ENCODE measurements at places on chromosomes 13 and 19.

GRCh38 chr19:7104747-7105447 is 35.4 kb downstream of the ZNF557 start:
- DNase-seq, result no peak

GRCh38 chr13:40388617-40389016 is 277.8 kb downstream of the FOXO1 start:
- DNase-seq, result peak; percentile 59

- no peak for DNase-seq
Observed at GRCh38 chr13:26557051-26557392, 461 bp upstream of the WASF3 start.

GRCh38 chr13:60043262-60043661 is 120.5 kb downstream of the DIAPH3 start:
- DNase-seq, result no peak

- DNase-seq, result peak; percentile 66
Observed at GRCh38 chr19:3176715-3177501, 1.7 kb upstream of the S1PR4 start.

DNA sequence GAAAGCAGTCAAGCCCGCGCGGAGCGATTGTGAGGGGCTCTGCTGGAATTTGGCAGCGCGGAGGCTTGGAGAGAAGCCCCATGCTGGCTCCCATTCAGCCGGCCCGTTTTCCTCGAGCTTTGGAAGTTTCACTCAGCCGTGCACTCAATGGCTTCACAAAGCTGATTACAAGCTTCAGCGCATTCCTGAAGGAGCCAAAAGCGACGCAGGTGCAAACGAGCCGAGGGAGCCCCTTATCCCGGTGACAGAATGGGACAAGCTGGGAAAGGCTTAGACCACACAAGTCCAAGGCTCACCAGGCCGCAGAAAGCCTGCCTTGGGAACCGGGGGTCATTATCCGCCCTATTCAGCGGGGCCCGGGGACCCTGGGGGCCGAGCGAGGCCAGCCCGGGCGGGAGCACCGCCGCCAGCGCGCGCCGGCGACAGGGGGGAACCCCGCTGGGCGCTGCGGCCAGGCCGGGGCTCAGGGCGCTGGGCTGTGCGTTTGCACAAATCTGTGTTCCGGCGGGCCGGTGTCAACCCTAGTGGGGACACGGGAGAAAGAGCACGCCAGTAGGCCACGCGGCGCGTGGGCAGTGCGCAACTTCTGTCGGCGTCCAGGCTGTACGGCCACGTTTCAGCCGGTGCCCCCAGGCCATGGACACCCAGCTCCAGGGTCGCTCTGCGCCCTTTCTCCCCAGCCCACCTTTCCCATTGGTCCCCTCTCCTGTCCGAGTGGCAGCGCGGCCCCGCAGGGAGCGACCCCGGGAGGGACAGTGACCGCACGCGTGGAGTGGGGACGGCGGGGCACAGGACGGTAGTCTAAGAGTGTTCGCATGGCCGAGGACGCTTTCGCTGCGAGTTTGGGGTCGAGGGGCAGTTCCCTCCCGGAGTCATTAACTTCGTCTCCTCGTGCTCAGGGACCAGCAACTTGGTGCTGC is 37.3 kb downstream of the SOX1 start:
- no peak for DNase-seq

DNA sequence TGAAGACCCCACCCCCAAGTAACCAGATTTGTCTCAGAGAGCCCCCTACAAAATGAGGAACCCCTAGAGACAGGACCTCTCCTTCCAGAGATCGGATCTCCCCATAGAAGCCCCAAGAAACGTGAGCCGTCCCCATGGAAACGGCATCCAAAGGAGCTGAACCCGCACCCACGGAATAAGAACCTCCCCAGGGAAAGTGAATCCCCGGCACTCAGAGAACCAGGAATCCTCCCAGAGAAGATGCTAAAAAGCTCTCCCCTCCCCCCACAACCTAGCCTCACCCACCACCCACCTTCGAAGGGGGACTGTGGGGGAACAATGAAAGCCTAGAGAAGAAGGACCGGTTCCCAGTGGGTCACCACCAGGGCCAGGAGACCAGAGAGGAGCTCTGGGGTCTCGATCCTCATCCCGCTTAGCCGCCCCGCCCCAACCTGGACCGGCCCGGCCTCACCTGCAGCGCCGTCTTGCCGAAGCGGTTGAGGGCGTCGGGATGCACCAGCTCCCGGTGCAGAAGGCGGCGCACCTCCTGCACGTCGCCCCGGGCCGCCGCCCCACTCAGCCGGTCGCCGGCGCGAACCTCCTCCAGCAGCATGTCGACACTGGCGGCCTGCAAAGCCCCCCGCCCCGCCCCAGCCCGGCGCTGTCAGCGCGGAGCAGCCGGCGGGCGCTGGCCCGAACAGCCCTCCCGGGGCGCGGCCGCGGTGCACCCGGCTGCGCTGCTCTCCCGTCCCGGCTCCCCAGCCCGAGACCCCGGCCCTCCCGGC is 535 bp downstream of the CDKN2D start:
- DNase-seq, result no peak

- no peak for DNase-seq
Observed at GRCh38 chr13:73987618-73988017, 146.6 kb downstream of the KLF12 start.

DNA sequence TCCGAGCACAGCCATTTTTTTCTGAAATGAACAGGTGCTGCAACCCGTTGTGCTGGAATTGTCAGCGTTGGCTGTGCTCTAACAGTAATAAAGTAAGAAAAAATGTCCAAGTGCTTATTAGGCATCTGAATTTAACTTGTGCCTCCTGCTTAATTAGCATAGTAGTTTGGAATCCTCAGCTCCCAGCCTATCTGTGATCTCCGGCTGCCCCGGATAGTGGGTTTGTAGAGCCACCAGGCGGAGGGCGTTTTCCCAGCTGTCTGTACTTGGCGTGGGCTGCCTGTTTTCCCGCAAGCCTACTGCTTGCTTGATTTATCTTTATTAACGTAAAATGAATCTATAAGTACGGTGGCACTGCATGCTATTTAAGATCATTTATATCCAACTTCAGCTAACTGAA is 137.9 kb downstream of the MTUS2 start:
- no peak for DNase-seq

- no peak for DNase-seq
Observed at GRCh38 chr13:38417241-38417640, 67.6 kb downstream of the UFM1 start.

DNA sequence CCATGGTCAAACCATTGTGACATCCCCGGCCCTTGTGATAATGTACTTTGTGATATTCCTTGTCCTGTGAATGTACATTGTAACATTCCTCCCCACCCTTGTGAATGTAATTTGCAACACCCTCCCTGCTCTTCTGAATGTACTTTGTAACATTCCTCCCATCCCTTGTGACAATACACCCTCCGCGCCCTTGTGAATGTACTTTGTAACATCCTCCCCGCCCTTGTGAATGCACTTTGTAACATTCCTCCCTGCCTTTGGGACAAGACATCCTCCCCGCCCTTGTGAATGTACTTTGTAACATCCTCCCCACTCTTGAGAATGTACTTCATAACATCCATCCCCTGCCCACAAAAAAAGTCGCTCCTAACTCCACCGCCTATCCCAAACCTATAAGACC is 17.1 kb downstream of the ZNF846 start:
- no peak for DNase-seq

DNA sequence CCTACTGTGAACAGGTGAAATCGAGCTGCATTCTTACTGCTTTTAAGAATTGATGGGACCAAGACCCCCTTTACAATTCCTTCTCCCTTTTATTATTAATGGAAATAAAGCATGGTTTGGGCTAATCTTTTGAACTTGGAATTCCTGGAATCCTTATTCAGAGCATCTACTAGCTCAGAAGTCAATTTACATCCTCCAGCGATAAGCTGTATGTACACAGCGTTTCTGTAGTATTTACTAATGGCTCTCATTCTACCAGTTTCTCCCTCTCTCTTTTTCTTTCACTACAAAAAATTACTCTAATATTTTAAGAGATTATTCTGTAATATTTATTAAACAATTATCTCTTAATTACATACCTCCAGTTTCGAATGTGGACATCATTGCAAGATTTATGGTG is 31.5 kb downstream of the FREM2 start:
- no peak for DNase-seq

- DNase-seq, result no peak
Observed at GRCh38 chr19:50239921-50240590, 36.6 kb downstream of the MYH14 start.

- DNase-seq, result no peak
Observed at GRCh38 chr13:102993348-102993747, 72.9 kb downstream of the SLC10A2 start.

DNA sequence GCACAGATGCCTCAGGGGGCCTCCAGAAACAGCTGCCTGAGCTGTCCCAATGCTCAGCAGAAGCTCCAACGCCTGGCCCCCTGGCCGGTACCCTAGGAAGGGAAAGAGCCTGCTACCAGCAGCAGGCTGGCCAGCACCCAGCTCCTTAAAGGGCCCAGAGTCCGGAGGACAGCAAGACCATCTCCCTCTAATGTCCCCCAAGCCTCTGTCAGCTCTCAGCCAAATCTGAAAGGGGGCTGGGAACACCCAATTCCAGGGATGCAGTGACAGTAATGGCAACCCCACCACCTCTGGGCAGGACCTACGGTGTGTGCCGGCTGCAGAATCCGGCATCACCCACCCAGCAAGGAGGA is 4.2 kb downstream of the PPP6R1 start:
- no peak for DNase-seq

DNA sequence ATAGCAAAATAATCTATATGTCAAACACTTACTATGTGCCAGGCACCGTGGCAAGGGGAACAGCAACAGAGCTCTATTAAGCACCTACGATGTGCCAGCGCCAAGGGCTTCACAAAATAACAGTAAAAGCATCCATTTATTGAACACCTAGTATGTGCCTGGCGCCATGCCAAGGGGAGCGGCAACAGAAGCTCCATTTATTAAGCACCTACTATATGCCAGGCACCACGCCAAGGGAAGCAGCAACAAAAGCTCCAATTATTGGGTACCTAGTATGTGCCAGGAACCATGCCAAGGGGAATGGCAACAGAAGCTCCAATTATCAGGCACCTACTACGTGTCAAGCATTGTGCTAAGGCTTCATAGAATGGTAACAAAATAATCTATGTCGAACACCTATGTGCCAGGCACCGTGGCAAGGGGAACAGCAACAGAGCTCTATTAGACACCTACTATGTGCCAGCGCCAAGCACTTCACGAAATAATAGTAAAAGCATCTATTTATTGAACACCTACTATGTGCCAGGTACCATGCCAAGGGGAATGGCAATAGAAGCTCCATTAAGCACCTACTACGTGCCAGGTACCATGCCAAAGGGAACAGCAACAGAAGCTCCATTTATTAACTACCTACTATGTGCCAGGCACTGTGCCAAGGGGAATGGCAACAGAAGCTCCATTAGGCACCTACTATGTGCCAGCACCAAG is 107.7 kb downstream of the PTPRS start:
- DNase-seq, result no peak

DNA sequence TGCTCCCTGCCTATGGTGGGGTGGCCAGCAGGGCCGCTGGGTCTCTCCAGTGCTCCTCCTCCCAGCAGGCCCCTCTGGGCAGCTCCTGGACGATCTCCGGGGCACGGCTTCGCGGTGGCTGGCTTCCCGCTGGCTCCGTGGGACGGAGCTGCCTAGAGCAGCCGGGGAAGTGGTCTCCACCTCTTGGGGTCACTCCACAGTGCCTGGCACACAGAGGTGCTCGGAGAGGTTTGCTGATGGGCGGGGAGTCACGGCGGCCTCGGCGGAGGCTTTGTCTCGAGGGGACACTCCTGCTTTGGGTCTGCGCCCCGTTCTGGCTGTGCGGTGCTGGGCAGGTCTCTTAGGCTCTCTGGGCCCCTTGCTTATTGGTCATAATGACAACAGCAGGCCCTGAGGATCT is 9.9 kb upstream of the CACTIN start:
- DNase-seq, result no peak

- DNase-seq, result no peak
Observed at GRCh38 chr13:113859311-113860050, 4.4 kb downstream of the GAS6 start.

DNA sequence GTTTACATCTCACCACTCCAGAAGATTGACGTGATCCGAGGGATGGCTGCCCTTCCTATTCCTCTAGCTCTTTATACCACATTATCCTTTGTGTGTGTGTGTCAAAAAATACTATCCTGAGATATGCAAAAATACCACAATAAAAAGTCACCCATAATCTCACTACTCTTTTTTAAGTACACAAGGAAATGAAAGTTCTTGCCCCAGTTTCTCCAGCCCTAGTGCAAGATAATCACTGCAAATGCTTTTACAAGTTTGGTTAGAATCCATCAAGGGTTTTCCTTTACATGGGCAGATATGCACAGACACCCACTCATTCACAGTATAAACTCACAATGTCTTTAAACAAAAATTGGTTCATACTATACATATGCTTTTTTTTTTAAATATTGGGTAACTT is 89.3 kb downstream of the DIAPH3 start:
- DNase-seq, result no peak

DNA sequence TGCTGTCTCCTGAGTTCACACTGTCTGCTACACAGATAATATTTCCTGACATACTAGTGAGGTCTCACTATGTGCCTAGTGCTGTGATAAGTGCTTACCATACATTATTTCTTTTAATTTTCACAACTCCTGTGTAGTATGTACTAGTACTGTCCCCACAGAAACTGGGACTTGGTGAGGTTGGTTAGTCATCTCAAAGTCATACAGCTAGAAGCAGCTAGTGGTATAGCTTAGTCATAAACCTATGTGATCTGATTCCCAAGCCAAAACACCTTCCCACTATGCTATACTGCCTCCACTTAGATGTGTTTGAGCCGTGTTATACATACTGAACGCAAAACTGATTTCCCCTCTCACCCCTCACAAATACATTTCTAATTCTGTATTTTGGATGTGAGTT is 10.5 kb downstream of the MTMR6 start:
- no peak for DNase-seq

GRCh38 chr13:93364166-93364565 is 137.6 kb downstream of the GPC6 start:
- no peak for DNase-seq

DNA sequence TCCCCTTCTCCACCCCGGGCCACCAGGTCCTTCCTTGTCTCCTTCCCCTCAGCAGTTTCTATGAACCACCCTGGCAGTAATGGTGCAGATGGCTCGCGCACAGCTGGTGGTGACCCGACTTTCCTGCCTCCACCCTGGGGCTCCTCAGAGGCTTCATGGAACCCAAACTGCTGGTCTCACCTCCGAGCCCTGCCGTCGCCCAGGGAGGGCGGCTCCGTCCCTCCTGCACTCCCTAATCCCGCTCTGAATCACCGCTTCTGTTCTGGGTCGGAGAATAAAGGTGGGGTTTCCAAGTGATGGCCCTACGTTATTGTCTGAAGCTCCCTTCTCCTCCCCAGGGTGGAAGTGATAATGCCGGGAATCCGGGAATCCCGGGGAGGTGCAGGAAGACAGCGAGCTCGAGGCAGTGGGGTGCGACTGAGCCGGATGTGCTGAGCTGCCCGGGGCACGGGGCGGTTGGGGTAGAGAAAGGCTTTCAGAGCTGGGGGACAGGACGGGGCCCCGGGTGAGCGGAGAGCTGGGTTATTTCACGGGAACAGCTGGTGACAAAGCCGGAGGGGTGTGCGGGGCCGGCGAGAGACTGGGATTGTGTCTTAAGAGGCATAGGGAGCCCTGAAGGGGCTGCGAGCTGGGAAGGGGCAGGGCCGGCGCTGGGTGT is 711 bp downstream of the FUT2 start:
- no peak for DNase-seq

Measured in hematopoietic multipotent progenitor cell (in vitro differentiated cells).